ENCODE measurements at places on chromosomes 13 and 19.

- peak; percentile 92 for DNase-seq
Measured at GRCh38 chr19:48629599-48630295, 7.4 kb downstream of the DBP start.

DNA sequence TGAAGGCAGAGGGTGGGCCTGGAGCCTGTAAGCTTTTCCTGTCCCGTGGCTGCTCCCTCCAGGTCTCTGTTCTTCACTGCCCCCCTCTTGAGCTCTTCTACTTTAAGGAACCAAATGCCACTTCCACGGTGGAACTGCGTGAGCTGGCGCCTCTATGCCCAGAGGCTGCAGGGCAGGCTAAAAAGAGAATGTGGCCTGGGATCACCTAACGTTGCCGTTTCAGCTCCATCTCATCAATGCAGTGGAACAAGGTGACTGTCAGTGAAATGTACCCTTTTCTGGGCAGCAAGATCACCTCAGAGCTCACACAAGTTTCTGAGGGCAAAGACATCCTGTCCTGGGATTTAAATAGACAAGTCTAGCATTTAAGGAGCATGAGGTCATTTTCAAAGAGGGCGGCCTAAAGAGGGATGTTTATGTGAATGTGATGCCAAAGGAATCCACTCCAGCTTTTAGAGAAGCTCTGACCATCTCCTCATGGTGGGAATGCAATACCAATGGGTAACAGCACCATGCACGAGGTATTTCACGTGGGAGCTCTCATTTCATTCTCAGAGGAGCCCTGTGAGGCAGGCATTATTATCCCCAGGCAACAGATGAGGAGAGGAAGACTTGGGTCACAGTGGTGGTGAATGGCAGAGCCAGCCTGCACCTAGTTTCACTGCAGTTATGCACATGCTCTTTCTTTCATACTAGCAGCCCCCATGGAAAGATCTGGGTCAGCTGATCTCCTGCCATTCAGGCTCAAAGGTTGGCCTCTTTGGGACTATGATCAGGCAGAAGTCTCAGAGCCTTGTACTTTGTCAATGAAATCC is 39.3 kb downstream of the RGCC start:
- DNase-seq: no peak

DNA sequence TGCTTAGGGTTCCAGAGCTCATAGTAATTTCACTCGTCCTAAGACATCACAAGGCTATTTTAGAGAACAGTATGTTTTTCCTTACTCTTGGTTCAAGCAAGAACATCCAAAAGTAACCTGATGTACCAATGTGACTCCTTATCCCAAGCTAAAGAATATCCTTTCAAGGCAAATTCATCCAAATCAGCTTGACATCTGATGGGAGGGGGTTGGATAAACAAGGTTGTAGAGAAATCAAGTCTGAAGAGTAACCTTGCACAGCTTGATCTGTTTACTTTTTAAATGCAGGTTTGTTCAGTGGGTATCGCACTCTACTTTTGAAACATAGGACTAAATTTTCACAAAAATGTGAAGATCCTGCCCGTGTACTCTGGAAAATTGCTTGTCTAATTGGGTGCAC is 201.2 kb downstream of the GGACT start:
- no peak for DNase-seq

DNA sequence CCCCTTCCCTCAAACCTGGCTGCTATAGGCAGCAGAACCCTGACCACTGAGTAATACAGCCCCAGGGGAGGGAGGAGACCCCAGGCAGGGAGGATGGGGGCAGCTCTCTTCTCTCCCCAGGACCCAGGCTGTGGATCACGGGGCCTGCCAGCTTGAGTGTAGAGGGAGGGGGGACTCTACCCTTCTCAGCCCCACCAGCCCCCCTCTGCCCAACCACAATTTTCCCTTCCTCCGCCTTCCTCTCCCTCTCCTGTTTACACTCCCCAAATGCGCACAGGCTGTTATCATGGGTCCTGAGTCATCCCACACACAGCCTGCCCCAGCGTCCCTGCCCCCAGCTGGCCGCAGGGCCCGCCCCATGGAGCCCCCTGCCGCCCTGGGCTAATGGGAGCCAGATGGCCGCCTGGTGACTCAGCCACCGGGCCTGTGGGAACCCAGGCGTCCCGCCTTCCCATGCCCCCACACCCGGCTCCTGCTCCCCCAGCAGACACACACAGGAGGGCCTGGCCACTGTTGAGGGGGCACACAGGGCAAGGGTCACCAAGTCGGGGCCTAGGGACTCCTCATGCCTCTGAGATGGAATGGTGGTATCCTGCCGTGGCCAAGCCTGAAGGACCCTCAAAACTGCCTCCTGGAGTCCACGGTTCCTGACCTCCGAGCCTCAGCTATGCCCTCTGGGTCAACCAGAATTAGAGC is 13.6 kb downstream of the CCDC97 start:
- DNase-seq: no peak

- no peak for DNase-seq
Measured at GRCh38 chr19:9161427-9161826, 17.4 kb upstream of the OR7D2 start.

DNA sequence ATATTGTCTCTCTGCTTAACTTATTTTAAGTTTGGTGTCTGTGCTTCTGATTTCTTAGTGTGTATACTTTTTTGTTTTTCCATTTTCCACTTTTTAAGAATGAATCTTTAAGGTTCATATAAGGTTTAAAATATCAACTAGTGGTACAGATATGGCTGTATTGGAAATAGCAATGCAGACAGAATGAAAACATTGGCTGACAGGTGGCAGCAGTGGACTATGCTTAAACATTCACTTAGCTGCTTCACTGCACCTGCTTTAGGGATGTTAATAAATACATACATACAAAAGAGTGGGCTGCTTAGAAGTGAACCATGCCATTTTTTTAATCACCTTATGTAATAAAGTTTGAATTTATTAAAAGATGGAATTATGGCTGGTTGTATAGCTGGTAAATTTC is 27.3 kb downstream of the TM9SF2 start:
- no peak for DNase-seq

DNA sequence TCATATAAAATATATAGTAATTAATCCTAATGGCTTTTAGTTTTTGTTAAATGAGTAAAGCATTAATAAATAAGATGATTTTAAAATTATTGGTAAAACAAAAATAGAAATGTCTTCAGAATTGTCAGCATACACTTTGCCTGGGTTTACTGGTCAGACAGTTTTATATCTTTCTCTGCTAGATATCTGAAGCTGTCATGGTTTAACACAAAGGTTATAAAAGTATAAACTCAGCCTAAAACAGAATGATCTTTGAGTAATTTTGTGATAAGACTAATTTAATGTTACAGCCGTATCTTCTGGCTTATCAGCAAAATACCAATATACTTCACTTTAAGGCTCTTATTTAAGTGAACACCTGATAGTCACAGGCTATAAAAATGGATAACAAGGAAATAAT is 17.8 kb upstream of the NAA16 start:
- no peak for DNase-seq

DNA sequence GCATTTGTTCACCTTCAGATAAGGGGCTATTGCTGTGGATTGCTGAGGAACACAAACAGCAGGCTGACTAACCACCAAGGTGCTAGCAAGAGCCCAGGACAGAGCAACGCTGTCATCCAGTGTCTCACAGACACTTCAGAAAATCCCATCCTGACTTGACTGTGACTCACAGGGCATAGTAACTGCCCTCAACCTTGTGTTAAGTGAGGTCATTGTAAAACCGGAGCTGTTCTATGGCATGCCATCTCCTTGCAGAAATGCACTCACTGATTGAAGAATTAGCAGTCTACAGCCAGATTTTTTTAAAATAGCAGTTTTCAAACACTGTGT is 51.1 kb downstream of the TNFRSF19 start:
- DNase-seq: peak; percentile 80

DNA sequence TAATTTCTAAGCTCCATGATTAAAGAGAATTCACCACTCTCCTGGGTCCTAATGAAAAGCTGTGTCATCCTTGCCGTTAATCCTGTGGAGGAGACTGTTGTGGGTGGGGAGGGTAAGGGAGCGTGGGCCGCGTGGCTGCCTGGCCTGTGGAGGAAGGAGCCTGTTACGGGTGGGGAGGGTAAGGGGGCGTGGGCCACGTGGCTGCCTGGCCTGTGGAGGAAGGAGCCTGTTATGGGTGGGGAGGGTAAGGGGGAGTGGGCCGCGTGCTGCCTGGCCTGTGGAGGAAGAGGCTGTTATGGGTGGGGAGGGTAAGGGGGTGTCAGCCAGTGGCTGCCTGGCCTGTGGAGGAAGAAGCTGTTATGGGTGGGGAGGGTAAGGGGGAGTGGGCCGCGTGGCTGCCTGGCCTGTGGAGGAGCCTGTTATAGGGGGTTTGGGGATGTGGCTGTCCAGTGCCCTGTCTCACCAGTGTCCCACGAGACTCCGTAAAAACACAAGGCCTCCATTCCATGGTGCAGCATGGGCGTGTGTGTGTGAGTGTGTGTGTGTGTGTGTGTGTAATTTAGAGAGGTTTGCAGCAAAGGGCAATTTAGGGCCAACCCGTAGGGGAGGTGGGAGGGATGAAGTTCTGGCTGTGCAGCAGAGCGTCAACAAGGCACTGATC is 15.6 kb upstream of the DCUN1D2 start:
- no peak for DNase-seq

DNA sequence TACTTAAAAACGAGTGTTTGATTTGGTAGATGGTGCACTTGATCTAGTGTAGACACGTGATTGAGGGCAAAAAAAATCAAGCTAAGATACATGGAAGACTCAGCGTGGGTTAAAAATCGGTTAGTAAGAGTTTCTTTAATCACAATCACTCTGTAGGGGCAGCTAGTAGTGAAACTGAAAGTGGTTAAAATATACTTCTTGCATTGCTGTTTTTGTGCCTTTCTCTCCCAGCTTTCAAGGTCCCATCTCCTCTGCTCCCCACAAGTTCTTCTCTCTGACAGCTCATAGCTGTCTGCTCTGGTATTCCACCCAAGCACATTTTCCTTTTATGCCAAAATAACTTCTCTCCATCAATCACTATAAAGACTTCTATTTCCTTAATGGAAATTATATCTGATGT is 1089.7 kb downstream of the EFNB2 start:
- DNase-seq: no peak

- no peak for DNase-seq
Measured at GRCh38 chr19:16607819-16608218, 20.2 kb downstream of the MED26 start.

GRCh38 chr19:19404879-19405860 is at the start of gene GATAD2A:
Gene GATAD2A (plus strand): TSS chr19:19405675. CDS start chr19:19465346, 59,671 bp downstream.
- peak; percentile 95 for DNase-seq

GRCh38 chr19:29645911-29646310 is 19.4 kb upstream of the PLEKHF1 start:
- DNase-seq: no peak

DNA sequence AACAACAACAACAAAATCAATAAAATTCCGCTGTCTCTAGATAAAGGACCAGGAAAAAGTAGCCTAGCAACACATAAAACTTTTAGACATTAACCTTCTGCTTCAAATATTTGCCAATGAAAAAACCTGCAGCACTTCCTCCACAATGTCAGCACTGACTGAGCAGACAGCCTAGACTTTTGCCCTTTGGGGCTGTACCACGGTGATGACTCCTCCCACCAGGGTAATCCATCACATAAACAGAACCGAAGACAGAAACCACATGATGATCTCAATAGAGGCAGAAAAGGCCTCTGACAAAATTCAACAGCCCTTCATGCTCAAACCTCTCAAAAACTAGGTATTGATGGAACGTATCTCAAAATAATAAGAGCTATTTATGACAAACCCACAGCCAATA is 30.2 kb upstream of the TRPC4 start:
- no peak for DNase-seq

DNA sequence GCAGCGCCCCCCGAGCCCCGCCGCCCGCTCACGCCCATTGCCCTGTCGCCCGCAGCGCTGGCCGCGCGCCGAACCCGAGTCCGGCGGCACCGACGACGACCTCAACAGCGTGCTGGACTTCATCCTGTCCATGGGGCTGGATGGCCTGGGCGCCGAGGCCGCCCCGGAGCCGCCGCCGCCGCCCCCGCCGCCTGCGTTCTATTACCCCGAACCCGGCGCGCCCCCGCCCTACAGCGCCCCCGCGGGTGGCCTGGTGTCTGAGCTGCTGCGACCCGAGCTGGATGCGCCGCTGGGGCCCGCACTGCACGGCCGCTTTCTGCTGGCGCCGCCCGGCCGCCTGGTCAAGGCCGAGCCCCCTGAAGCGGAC is 518 bp downstream of the KLF2 start:
- peak; percentile 46 for DNase-seq

- DNase-seq: no peak
Measured at GRCh38 chr13:26538363-26539317, 18.8 kb upstream of the WASF3 start.

- no peak for DNase-seq
Measured at GRCh38 chr13:39875111-39875987, 219.9 kb downstream of the COG6 start.

DNA sequence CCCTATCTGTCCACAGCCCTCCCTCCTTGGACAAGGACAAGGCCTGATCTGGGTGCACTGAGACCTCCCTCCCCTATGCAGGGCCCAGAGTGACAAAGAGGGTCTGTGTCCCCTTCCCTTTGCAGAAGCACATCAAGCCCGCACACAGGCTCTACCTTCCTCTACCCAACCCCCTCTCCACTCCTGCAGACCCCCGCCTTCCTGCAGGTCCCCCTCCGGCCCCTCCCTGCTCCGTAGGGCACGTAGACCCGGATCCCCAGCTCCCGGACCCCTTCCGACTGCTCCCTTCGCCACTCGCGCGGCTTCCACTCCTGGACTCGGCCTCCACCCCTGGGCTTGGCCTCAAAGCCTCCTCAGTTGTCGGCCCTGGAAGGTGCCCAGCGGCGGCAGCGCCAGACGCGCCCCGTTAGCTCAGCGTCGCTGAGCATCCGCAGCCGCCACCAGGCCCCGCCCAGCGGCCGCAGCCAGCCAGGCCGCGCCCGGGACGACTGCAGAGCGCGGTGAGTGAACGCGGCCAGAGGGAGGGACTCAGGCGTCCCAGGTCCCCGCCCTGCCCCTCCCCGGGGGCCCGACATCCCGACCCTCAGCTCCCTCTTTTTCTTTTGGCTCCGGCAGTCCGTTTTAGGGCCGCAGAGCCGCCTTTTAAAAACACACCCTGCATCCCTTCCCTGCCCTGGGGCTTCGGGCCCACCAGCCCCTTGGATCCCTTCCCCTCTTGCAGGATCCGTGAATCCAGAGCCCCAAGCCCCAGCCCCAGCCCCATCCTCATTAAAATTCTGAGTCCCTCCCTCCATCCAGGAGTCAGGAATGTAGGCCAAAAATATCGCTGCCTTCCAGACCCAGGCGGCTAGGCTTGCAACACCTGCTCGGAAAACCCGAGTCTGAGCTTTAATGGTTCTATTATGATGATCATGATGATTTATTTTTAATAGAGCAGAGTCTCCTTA is 1.5 kb upstream of the MYADM start:
- peak; percentile 79 for DNase-seq

DNA sequence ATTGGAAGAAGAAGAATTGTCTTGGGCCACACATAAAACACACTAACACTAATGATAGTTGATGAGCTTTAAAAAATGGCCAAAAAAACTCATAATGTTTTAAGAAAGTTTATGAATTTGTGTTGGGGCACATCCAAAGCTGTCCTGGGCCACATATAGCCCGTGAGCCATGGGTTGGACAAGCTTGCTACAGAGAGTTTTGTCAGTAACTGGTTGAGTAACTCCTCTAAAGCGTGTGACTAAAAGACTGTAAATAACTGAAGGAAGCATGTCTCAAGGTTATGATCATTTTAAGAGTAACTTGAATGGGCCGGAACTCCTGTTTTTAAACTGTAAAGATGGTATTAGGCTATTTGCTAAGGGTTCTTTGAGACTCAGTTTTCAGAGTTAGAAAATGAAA is 118.0 kb downstream of the KL start:
- DNase-seq: no peak

GRCh38 chr13:51921790-51922740 is 60.3 kb downstream of the CCDC70 start:
- DNase-seq: no peak

All from RKO (cell line).